ENCODE measurements at places on chromosomes 12 and 14.

DNA sequence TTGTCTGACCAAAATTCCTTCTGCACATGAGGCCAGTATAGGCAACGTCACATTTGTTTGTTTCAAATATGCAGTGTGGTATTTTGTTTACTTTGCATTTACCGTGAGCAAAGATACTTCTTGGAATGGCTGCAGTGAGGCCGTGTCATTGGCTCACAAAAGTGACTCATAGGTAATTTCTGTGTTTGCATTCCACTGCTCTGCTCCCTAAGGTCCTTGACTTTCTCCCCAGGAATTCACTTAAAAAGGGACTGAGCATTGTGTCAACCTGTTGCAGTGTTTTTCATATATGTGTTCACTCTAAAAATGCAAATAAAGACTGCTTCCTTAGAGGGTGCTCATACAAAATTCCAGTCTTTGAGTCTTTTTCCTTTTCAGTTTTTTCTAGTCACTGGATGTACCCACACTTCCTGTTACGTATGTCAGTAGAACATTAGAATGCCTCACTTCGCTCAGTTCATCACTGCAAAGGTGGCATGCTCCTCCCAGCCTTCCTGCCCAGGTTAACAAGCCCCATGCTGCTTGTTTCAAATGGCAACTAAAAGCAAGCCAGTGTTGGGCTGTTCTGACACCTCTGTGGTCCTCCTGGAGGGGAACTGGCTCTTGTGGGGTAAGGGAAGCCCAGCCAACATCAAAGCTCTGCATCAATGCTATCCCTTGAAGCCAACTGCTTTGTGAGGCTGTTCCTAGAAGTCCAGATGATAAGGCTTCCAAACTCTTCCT lies 9.1 kb downstream of the C12orf76 start:
- DNase-seq: no peak

DNA sequence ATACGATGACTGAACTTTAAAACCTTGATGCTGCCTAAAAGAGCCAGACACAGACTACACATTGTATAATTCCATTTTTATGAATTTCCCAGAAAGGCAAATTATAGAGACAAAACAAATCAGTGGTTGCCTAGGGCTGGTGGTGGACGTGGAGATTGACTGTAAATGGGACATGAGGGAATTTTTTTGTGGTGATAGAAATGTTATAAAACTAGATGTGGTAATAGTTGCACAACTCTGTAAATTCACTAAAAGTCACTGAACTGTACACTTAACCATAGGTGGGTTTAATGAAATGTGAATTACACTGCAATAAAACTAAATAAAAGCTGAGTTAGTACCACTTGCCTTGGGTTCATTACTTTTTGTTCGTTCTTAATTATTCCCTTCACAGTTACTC lies 72.1 kb downstream of the PLEKHA5 start:
- DNase-seq: no peak

DNA sequence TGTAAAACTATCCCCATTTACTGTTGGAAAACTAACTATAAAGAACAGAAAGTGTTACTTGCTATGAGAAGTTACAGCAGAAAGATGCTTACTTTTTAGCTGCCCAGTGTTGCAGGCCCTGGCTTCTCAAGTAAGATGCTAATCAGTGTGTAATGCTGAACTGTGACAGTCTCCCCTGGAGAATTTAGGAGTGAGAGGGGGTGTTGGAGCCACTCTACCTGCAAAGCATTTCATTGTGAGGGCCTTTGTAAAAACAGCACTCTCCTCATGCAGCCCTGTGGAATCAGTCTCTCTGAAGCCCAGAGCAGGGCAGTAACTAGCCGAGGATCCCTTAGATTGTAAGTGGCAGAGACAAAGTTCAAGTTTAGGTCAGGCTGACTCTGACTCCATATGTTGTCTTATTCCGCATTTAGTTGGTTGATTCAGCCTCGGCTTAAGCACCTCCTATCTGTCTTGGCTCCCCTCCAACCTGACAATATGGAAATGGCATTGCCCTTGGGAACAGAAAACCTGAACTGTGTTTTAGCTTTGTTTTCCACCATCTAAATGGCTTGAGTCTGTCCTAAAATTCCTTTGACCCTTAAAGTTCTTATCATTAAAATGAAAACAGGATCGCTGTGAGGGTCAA lies 141.3 kb downstream of the PRKCH start:
- DNase-seq: no peak

DNA sequence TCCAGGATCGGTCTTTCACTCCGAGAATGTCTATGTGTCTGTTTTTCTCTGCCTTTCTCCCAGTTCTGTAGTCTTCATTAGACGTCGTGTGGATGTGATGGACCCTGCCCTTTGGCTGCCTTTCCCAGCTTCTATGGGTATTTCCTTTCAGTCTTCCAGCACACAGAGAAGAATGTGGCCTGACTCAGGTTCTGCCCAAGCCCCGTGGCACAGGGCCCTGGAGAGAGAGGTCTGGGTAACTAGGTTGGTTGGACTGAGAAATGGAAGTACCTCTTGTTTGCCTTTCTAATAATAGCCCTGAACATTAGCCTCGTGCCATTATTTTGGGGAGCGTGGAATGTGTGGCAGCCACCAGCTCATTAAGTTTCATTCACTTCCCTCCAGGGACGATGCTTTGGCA lies 3.8 kb downstream of the FOXJ2 start:
- DNase-seq: no peak

- no peak for DNase-seq
These were observed at the start of gene SRRM4 for GRCh38 chr12:118981285-118982211. TSS of gene SRRM4 (plus strand) at chr12:118981541. CDS start at chr12:118981883, 342 bp downstream.
